ENCODE measurements at places on chromosomes 3 and 15.

GRCh38 chr15:90418627-90419026, 30.6 kb downstream of the IQGAP1 start:
- DNase-seq: no peak

GRCh38 chr3:148778926-148779325, 48.7 kb upstream of the CPB1 start:
- DNase-seq: no peak

DNA sequence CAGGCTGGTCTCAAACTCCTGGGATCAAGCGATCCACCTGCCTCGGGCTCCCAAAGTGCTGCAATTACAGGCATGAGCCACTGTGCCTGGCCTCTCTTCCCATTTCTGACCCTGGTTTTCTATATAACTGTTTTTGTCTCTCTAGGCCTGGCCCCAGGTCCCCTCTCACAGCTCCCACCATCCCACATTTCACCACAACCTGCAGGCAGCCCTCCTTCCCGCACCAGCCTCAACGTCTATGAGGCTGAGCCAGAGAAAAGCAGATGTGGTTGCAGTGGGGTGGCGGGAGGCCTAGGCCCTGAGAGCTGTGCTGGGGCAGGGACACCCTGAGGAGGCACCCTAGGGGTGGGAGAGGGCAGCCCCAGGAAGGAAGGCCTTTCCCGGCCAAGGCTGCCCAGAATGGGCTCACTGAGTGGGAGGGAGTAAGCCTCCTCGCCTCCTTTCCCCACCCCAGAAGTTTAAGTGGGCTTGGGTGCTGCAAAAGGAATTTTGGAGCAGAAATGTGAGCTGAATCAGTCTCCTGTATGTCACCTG, 99.7 kb downstream of the LSM3 start:
- no peak for DNase-seq

DNA sequence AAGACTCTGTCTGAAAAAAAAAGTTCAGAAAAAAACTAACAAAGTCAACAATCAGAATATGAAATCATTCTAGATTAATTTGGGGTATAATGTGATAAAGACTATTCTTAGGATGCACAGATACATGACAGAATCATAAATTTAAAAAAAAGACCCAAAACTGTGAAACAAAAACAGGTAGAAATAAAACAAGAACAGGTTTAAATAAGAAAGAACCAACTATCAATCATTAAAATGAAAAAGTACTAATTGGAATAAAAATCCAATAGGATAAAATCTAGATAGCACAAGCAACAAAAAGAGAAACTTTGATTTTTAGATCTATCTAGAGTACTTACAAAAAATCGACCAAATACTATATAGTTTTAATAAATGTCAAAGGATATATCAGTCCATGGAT, 13.4 kb downstream of the TMEM202 start:
- DNase-seq: no peak

DNA sequence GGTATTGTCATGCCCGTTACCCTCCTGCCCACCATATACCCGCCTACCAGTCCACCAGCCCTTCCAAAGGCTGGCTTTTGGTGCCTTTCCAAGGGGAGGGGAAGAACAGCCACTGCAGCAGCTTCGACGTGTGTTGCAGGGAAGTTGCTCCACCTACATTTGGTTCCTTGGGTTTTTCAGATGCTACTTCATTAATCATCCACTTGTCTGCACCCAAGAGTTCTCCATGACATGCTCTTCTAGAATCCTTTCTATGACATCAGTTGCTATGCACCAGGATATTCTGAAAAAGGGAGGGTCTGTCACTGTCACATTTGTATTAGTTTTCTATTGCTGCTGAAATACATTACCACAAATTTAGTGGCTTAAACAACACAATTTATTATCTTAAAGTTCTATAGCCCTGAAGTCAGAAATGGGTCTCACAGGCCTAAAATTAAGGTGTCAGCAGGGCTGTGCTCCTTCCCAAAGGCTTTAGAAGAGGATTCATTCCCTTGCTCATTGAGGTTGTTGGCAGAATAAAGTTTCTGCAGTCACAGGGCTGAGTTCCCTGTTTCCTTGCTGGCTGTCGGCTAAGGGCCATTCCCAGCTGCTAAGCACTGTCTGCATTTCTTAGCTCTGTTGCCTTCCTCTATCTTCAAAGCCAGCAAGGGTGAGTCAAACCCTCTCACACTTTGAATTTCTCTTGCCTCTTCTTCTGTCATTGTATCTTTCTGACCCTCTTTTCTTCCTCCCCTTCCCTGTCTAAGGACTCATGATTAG, at the start of gene LYZL4:
Gene LYZL4 (minus strand): TSS at position 241 of the 762 bp plus-strand sequence. CDS start 3,359 bp downstream, outside the sequence.
- DNase-seq: no peak

DNA sequence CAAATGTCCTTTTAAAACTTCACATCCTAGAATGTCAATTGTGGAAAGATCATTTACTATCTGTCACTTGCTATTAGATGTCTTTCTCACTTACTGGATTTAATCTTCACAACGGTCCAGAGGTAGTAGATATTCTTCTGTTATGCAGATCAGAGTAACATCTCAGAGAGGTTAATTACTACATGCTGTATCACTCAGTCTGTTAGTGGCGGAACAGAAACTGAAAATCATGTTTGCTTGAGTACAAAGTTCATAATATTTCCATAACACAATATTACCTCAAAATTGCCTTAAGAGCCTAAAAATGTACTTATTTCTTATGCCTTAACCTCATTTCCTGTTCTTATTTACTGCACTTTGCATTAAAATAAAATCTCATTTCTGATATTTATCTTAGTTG, 28.6 kb upstream of the GPR149 start:
- DNase-seq: no peak

DNA sequence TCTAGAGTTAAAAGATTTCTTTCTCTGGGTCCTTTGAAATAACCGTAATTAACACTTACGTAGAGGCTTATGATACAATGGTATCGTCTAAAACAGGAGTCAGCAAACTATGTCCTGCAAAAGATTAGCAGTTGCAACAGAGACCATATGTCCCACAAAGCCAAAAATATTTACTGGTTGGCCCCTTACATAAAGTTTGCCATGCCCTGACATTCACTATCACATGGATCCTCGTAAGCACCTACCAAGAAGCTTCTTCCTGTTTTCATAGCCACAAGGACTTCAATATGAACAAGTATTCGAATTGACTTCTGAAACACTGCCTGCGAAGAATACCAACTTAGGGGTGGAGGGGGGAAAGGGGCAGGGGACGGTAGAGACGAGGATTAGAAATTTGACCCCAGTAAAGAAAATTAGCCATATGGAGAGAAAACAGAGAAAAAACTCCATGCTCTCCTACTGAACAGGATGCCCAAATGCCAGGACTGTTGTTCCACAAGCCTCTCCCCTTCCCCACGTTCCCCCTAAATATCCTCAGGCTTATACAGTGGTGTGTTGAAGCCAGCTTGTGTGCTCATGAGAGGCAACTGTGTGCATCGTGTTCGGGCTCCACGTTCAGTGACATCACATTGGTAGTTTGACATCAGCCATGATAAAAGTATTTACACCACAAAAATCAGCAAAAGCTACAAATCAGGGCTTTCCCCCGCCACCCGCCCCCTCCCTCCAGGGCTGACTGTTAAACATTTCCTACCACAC, 144.1 kb upstream of the HES1 start:
- DNase-seq: no peak

DNA sequence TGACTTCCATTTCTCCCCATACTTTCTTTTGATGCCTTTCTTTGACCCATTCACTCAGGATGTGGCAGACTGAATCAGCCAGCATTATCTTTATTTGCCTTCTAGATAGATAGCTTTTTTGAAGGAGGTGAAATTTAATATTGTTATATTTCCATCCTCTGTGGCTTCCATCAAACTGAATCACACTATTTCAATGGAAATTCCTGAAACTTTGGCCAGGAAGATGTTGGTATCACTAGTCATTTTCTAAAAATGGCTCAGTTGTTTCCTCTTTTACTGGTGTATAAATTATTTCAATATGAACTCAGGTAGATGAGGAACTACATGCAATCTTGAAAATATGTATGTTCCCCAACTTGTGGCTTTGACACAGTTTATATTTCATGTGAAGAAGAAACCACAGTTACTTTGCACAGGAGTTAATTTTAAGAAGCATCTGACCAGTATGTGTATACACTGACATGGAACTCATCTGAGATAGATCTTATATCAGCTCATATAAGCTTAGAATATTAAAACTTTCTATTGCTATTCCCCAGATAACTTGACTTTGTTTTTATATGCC, 248.3 kb downstream of the CGGBP1 start:
- no peak for DNase-seq

DNA sequence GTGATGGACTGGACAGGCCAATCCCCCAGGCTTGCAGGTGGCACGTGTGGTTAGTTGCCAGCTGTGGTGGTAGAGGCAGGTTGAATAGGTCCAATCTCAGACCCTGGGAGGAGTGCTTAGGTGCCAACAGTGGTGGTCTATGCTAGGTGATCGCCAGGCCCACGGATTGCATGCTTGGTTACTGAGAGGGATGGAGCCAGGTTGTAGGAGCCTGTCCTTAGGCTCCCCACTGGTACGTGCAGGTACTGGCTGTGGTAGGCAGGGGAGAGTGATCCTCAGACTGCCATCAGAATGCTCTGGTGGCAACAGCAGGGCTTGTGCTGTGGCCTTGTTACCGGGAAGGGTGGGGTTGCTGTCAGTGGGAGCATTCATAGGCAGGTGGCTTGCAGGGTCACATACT, 44.7 kb downstream of the NCK1 start:
- DNase-seq: no peak

- DNase-seq: peak; percentile 2
Measured at GRCh38 chr15:98484914-98485313, 163.4 kb upstream of the IGF1R start.

GRCh38 chr15:69074001-69074842, 59.7 kb downstream of the NOX5 start:
- DNase-seq: no peak

DNA sequence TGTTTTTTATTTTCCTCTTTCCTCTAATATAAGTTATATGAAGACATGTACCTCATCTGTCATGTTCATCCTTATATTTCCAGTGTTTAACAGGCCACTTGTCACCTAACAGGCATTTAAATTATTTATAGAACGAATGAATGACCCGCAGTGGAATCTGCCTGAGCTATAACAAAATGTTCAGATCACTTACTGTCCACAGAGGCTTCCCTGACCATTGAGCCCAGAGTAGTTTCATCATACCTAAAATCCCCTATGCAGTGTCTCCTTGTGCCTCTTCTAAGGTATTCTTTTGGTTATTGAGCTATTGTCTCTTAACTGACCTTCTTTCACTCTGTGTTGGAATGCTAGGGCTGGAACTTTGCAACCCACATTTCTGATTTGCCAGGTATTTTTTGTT, 748.5 kb downstream of the NTRK3 start:
- DNase-seq: no peak

- DNase-seq: no peak
Measured at GRCh38 chr3:179336345-179336929, 11.1 kb upstream of the MFN1 start.

DNA sequence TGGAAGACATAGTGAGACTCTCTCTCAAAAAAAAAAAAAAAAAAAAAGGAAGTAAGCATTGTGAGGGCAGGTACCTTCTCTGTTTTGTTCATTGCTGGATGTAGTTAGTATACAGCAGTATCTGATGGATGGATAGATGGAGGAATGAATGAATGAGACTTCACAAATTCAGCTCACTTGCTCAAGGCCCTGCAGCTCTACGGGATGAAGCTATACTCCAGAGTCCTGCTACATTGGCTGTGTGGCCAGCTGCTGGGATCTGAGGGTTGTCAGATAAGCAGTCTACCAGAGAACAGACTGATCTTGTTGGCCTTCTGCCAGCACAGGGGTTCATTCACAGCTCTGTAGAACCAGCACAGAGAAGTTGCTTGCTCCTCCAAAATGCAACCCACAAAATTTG, 35.0 kb downstream of the MLH1 start:
- no peak for DNase-seq

DNA sequence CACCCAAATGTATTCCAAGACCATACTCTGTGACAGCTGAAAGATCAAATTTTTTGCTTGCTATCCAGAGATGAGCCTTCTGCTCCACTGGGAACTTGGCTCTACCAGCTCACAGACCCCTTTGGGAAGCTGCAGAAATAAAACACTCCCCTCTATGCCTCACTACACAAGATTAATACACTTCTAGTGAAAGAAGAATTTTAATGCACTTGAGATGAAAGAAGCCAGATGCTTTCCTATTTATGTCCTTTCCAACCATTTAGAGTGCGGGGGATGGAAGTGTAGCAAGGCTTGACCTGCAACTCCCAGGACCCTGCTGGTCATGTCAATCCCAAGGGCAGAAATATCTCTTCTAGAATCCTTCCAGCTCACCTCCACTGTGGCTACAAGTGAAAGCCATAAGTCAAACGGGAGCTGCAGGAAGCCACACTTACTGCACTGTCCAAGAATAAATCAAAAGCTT, 34.7 kb downstream of the ANXA2 start:
- no peak for DNase-seq

DNA sequence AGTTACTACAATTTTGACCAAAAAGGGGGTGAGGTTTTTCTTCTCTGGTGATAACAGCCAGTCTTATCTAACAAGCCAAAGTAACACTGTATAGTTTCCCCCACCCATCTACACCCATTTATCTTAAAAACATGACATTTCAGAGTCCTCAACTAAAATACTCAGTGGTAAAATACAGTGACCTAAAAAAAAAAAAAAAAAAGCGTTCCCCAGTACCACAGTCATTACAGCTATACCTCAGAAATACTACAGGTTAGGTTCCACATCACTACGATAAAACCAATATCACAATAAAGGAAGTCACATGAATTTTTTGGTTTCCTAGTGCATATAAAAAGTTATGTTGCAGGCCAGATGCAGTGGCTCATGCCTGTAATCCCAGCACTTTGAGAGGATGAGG, 13.8 kb downstream of the DENND4A start:
- DNase-seq: no peak

DNA sequence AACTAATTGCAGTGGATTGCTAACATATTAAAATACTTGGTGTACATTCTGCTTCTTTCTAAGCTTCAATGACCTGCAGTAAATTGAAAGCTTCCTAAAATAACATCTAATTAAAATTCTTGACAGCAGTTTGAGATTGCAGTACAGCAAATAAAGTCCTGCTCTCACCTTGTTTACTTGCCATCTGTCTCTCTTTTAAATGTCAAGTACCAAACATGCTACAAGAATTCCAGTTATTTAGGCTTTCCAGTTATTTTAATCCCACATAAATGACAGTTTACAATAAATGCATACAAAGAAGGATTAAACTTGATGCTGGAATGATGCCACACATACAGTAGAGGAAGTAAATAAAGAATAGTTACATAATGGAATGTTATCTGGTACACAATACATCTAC, 33.2 kb downstream of the CBLB start:
- no peak for DNase-seq

DNA sequence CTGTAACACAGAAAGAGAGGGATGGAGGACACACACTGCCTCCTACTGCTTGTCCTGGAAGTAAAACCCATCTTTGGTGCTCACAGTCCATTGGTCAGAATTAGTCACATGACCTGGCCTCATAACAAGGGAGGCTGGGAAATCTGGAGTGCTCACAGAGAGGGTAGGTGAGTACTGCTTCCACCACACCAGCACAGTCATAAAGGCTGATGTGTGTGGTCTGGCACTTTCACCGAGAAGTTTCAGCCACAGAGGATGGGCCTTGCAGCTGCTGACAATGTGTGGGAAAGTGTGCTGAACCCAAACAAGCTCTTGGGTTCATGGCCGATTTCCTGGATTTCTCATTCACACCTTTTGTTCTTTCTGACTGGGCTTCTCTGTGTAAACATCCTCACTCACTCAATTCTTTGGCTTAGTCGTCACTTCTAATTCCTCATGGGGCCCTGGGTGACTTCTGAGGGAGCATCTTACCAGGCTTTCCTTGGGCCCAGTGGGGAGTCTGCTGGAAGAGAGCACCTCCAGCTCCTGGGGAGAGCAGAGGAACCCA, 100.7 kb downstream of the ASB7 start:
- DNase-seq: peak; percentile 98

- no peak for DNase-seq
Measured at GRCh38 chr3:76346690-76347089, 561.3 kb upstream of the ZNF717 start.

Data from epithelial cell of prostate (primary cell).